ENCODE measurements at places on chromosomes 1 and 21.

DNA sequence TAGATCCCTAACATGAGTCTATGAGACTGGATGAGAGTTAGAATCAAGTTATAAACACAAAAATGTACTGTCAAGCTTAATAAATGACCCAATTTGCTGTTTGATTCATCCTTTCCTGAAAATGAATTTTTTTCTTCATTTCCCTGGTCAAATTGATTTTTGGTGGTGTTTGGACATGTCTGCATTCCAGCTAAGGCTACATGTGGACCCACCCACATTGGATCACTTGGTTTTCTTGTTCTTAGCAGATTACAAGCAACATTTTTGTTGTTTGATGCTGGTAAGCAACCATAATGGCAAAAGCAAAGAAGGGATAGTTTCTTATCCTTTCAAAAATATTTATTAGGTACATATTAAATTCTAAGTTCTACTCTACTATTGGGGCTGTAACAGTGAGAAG, 181.1 kb downstream of the NEK7 start:
- DNase-seq, result no peak

GRCh38 chr1:22791831-22792347, 81.2 kb downstream of the EPHB2 start:
- DNase-seq, result no peak

- no peak for DNase-seq
These were observed 19.7 kb downstream of the PTAFR start for GRCh38 chr1:28156821-28157220.

DNA sequence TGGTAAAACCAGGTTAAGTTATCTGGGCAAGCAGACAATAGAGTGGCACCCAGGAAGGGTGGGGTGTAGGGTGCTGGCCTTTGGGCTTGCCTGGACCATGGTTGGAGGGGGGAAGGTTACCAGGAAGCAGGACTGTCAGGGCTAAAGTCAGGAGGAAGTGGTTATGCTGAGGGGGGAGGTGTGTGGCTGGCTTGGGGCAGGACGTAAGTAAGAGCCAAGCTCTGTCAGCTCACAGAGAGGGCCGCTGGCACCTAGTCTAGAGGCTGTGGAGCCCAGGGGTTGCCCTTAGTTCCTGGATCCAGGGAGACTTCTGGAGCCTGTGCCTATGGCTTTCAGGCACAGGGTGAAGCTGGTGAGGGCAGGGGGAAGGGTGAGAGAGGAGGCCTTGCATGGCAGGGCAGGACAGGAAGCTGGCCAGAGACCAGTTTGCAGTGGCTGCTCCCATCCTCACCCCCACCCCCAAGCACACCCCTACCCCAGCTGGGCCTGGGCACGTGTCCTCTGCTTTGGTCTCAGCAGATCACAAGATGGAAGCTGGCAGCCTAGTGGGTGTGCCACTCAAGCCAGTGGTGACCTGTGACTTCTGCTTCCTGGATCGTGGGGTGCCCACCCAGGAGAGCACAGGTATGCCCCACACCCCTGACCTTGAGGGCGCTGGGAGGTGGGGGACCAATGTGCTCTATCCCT, 20.5 kb upstream of the SMYD3 start:
- no peak for DNase-seq

DNA sequence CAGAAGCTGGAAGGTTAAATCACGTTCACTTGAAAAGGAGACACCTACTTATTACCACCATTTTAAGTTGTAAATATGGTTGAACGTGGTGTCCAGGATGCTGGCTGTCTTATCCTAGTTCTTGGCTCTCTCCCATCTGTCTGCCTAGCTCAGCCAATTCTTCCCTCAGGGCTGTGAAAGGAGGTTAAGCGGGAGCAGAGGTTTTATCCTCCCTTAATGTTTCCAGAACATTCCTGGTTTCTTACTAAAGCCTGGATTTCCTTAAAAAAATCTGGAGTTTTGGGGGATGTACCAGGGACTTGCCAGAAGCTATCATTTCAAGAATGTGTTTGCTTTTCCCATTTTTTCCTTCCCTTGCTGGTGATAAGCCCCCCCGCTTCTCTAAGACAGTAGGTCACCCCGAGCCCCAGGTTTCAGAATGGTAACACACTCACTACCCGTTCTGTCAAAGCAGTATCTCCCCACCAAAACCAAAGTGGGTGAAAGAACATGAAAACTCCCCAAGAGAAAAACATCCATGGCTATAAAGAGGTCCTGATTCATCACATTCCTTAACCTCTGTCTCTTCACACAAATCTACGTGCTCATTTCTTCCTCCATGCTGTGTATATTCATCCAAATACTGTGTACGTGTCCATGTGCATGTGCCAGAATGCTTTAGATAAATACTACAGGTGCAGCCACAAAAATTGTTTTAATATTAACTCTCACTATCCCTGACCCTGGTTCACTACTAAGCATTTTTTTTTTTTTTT, 114.7 kb downstream of the MAP3K21 start:
- no peak for DNase-seq

- no peak for DNase-seq
These were observed 163.9 kb downstream of the AKT3 start for GRCh38 chr1:243686159-243686558.

- DNase-seq, result no peak
These were observed 123.2 kb downstream of the DPYD start for GRCh38 chr1:97797403-97798183.

GRCh38 chr21:30072496-30072895, 94.1 kb downstream of the CLDN17 start:
- DNase-seq, result no peak

DNA sequence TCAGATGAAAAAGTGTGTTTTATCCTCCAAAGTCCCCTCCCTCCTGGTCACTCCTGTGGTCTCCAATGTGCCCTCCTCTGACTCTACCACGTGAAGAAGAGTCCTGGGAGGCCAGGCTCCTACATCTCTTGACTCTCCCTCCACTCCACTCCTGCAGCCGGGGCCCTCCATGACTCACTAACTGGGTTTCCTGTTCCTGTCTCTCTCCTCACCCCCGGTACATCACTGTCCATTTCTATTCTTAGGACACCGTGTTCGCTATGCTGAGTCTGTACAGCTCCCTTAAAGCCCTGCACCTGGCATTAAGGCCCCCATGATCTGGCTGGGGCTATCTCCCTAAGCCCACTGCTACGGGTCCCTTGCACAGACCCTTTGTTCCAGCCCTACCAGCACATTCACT, 93.4 kb downstream of the BCAR3 start:
- DNase-seq, result no peak

GRCh38 chr1:22201023-22201422, 58.1 kb upstream of the WNT4 start:
- no peak for DNase-seq

- no peak for DNase-seq
These were observed 18.5 kb downstream of the OPTC start for GRCh38 chr1:203512517-203512847.

DNA sequence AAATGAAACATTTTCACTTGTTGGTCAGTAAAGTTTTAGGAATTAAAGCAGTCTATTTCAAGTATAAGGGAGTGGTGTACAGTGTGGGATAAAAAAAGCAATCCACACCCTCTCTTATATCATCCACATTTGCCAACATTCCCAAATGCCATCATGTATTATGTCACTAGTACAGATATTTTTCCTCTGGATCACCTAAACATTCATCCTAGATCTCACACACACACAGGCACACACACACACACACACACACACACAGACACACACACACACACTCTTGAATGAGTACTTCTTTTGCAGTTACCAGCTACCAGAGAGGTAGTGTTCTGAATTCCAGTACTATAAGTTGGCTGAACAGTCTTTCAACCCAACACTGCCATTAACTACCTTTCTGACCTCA, 1369.1 kb upstream of the ADGRL4 start:
- no peak for DNase-seq

DNA sequence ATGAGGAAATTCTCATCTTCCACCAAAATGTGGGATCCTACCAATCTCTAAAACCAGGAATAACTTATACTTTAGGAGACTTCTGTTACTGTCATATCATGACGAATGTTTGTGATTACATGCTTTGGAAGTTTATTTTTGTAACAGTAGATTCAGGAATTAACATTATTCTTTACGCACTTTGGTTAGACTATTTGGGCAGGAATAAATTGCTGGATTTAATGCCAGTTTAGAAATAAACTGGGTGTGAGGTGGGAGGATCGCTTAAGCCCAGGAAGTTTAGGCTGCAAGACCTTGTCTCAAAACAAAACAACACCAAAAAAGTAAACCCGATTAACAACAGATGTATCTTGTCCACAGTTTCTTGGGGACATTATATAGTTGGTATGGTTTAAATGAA, 52.1 kb downstream of the MIGA1 start:
- DNase-seq, result no peak

GRCh38 chr21:14116080-14116481, 94.7 kb downstream of the LIPI start:
- no peak for DNase-seq

DNA sequence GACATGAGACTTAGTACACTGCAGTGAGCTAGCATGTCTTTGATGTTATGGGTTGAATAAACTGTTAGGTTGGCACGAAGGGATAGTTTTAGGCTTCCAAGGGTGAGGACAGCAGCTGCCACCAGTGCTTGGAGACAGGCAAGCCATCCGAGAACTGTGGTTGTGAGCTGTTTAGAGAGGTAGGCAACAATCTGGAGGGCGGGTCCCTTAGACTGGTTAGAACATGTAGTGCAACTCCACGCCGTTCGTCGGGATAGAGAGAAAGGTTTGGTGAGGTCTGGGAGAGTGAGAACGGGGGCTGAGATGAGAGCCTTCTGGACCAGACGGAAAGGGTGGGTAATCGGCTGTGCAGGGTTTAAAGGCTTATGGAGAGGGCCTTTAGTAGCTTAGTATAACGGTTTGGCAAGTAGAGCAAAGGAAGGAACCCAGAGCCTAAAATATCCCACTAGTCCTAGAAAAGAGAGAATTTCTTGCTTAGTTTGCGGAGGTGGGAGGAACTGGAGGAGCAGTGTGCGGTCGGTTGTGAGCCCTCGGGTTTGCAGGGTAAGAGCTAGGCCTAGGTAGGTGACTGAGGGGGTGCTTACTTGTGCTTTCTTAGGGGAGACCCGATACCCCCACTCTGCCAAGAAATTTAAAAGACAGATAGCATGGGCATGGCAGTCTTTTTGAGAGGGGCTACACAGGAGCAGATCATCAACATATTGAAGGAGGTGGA, 72.8 kb downstream of the CNST start:
- DNase-seq, result no peak

DNA sequence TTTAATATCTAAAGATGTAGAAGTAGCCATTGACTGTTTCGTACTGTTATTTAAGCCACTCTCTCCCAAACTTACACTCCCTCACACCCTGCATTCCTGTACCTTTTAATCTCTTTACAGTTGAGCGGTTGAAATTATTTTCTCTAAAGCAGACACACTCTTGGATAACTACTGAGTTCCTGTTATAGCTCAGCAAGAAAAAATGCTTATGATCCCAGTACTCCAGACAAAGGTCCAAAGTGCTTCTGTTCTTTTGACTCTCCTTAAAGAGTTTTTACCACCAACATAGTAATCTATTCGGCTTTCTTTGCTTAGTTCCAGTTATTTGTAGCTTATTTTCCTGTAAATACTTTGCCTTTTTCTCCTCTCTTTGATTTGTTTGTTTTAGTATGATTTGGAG, 100.1 kb downstream of the ATF6 start:
- DNase-seq, result no peak

- DNase-seq, result no peak
These were observed 20.0 kb upstream of the CAP1 start for GRCh38 chr1:40020447-40021085.

DNA sequence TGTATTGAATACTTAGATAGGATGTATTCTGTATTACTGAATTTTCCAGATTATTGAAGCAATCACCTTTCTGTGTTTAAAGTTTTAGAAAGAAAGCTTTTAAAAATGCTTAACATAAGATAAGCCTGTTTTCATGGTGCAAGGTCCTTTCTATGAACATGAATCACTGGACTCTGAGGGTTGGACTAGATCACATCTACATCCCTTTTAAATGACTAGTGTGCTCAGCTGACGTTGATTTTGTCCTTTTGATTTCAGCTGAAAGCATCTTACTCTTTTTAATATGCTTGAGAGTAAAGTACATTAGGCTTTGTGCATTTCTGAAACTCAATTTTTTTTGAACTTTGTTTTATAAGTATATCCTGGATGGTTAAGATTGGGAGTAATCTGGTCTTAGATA, 16.2 kb downstream of the MIER1 start:
- DNase-seq, result no peak

GRCh38 chr21:45326891-45327440, 39.3 kb upstream of the POFUT2 start:
- no peak for DNase-seq

DNA sequence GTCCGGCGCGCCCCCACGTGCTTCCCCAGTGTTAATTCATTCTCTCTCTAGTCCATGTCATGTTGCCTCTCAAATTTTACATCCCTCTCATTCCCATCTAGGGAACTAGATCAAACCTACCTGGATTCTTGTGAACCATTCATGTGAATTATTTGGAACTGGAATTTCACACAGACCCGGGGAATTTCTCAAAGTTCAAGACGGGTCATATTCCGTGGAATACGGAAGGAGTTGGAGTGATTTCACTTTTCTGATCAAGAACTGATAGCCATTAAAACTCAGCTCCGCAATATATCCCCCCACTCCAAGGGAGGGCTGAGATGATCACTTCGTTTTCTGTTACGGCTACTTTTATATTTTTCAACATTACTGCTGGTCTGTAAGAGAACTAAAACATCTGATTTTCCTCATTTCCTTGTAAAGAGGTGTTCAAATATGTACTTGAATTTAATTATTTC, 1.0 kb upstream of the ENO1 start:
- DNase-seq, result no peak

- DNase-seq, result no peak
These were observed 15.3 kb upstream of the SKI start for GRCh38 chr1:2212532-2213491.

- DNase-seq, result no peak
These were observed 330.0 kb downstream of the BARHL2 start for GRCh38 chr1:90386899-90387720.

DNA sequence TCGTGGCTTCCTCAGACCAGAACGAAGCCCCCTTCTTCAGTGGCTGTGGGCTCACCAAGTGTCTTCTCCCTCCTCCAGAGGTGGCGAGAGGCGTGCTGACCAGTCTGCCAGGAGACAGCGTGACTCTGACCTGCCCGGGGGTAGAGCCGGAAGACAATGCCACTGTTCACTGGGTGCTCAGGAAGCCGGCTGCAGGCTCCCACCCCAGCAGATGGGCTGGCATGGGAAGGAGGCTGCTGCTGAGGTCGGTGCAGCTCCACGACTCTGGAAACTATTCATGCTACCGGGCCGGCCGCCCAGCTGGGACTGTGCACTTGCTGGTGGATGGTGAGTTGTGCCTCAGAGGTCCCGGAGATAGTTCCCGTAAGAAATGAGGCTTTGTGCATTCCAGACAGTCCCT, 24.0 kb downstream of the IL6R start:
- DNase-seq, result no peak

All from stimulated activated CD4-positive, alpha-beta T cell treated with anti-CD3 and anti-CD28 coated beads, TNF-alpha, amount 100 ng/mL, for 1 hour (primary cell).